ENCODE measurements at places on chromosomes 6 and 20. TPM values are rescaled to one million over a fixed set of nuclear protein-coding genes. Genes with fewer than 3 reads are reported as not detected.

DNA sequence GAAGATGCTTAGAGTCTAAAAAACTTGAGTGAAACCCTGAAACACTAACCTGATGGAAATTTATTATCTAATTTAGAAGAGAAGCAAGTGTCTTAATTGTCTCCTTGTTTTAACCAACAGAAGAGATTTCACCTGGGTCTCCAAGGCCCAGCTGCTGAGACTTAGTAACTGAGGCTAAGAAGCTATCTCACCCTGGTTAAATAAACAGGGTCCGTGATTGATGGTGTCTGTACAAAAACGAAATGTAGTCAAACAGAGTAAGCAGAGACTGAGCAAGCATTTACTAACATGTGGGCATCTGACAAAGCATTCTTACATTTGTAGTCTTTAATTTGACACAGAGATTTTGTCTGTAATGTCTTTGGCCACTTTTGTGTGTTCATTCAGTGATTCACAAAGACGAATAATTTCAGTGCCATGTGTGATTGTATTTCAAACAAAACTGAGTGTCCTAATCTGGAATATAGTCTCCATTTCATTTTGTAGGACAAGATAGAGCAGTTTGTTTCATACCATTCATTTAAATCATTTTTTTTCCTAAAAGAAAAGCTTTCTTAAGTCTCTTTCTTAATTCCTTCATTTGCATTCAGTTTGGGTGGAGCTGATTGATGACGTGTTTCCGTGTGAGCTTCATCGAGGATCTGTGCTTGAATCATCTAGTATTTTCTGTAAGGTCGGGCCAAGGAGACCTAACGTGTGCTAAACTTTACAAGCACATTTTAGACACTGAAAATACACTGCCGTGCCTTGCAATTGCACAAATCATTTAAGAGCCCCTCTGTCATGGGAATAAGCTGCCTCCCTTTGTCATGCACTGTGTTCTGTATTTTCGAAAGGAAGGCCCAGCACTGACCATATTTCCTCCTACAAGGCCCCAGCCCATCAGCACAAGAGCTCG is 170.6 kb upstream of the QKI start:
- DNase-seq, result no peak

- DNase-seq, result no peak
These were observed 182.3 kb downstream of the MTFR2 start for GRCh38 chr6:136067731-136068341.

The TFAP2D gene
- not detected for total RNA-seq

The IPCEF1 gene
- total RNA-seq, result 0.99 TPM

The SHLD1 gene
- 8.9 TPM for total RNA-seq
